Stimulated activated CD4-positive, alpha-beta T cell treated with anti-CD3 and anti-CD28 coated beads, Interleukin-1b, Interleukin-23, amount 100 ng/mL, for 1 hour (primary cell): ENCODE measurements at places on chromosomes 13 and 19.

DNA sequence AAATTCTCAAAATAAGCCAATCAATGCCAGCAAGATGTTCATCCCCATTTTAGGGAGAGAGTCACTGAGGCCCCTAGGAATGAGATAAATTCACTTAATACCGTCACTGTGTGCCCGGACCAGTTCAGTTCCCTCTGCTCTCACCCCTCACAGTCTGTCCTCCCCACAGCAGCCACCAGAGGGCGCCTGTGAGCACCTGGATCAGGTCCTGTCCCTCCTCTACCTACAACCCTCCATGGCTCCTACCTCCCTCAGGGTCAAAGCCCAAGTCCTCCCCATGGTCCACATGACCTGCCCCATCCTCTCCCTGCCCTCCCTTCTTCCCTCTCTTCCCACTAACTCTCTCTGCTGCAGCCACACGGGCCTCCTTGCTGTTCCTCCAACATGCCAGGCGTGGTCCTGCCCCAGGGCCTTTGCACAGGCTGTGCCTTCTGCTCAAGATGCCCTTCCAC is 42.0 kb upstream of the NFIC start:
- DNase-seq, result peak; percentile 68

DNA sequence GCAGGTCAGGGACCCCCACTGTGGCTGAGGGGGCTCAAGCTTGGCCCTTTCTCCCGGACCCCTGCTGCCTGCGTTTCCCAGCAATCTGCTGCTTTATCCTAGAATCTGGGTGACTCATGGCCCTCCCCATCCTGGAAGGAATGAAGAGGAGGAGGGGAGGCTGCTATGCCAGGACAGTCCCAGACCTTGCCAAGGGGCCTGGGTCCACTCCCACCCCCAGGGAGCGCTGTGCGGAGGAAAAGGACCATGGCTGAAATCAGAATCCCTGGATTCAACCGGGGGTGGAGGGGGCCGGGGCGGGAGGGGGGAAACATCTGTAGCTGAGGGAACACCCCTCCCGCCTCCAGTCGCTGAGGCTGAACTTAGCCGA is 20.5 kb downstream of the ZNF114 start:
- no peak for DNase-seq

DNA sequence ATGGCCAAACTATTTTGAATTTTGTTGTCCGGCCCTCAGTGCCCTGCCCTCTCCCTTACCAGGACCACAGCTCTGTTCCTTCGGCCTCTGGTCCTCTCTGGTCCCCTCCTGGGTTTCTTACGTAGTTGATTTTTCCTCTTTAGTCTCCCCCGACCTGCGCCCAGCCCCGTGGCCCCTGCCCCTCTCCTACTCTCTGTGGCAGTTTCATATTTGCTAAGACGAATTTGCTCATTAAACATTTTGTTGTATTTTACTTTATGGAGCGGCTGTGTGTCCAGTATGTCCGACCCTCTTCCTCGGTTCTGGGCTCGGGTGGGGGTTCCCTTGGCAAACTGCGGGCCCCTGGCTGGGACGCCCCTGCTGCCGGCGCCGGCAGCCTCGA is 576 bp upstream of the EPN1 start:
- no peak for DNase-seq

DNA sequence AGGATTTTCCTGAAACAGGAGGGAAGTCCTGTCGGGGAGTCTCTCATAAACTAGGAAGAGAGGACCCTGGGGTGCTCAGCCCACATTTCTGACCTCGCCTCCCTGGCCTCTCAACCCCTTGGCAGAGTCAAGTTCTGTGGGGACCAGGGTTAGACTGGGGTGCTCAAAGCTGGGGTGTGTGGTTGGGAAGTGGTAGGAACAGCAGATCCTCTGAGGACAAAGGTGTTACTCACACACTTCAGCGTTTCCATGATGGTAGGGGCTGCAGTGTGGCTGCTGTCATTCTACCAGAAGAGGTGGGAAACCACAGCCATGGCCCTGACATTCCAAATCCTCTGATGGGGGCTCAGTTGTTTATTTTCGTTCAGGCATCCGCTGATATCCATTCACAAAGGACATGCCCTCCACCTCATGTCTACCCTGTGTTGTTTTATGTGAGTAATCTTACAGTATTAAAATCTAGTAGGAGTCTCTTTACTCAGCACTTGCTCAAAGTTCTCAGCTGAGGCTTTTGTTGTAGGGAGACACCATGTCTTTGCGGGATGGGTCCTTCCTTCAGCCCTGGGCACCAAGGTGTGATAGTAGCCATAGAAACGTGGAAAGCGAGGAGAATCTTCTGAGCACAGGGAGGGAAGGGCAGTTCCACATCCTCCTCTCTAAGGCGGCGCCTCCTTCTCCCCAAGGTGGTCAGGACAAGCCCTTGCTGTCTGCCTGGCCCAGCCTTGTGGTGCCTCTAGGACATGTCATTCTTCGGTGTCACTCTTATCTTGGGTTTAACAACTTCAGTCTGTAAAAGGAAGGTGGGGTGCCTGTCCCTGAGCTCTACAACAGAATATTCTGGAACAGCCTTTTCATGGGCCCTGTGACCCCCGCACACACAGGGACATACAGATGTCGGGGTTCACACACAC is 1.5 kb downstream of the KIR2DL3 start:
- no peak for DNase-seq
